AG09319 (cell line): ENCODE measurements at places on chromosomes 3 and 15.

- no peak for DNase-seq
These were observed 9.5 kb upstream of the APBA2 start for GRCh38 chr15:28876131-28876844.

DNA sequence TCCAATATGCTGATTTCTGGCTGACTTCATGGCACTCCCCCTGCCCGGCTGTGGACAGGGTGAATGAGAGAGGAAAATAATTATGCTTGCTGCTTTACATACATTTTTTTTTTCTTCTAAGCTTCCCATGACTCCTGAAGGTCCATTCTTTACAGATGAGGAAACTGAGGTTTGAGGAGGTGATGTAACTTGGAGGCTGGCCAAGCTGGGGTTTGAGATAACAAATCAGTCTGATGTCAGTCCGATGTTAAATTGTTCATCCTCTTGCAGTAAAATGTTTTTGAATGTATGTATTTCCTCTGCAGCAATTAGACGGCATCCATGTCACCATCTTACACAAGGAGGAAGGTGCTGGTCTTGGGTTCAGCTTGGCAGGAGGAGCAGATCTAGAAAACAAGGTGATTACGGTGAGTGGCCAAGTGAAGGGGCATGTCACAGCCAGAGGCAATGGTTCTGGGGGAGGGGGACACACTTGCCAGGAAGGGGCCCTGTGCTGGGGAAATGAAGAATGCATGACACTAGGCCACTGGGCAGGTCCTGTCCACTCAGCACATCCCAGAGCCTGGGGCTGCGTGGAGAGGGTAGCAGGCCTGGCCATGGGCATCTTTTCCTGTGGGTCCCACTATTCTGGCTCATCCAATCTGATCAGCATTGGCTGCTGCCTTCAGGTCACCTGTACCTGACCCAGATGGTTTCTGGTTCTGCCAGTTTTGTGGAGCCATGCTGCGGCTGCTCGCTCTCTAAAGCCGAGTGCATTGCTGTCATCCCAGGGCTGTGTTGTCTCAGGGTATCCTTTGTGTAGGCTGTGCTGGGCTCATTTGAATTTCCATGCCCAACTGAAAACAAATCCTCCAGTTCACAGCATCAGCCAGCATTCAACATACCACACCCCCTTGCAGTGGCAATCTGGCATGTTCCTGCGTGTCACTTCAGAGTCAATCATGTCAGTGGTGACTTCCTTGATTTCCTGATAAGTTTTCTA is 20.4 kb downstream of the STARD5 start:
- no peak for DNase-seq

- no peak for DNase-seq
These were observed 542 bp upstream of the UBAP1L start for GRCh38 chr15:65115542-65115941.

DNA sequence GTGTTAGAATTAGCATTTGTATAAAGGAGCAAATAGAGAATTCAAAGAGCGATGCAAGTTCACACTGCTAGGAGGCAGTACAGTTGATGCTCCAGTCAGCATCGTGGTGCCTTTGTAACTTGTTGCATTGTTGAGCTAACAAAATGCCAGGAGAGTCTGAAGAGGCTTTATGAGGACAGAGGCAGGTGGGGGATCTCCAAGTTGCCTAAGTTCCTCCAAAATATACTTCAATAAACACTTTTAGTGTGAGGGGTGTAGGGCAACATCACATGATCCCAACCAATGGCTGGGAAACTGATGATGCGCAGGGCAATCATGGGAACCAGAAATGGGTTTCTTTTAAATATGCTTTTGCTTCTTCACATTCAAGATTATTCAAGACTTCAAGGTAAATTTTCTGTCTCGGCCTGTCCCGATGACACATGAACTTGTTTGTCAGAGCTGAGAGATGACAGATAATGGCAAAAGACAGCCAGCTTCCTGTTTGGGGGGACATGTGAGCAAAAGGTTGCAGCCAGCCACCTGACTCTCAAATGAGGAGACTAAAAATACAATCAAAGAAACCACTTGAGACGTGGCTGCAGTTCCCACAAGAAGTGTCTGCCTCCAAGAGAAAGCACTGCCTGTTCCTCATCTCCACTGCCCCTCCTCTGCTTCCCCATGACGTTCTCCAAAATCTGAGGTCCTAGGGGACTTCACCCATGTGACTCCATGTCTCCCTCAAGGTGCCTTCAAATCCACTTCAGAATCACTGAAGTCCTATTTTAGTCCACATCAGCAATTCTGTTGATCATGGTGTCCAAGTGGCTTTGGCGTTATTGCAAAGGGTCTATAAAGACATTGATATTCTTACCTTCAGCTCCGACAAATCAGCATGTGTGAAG is 39.3 kb downstream of the KLHL6 start:
- no peak for DNase-seq

DNA sequence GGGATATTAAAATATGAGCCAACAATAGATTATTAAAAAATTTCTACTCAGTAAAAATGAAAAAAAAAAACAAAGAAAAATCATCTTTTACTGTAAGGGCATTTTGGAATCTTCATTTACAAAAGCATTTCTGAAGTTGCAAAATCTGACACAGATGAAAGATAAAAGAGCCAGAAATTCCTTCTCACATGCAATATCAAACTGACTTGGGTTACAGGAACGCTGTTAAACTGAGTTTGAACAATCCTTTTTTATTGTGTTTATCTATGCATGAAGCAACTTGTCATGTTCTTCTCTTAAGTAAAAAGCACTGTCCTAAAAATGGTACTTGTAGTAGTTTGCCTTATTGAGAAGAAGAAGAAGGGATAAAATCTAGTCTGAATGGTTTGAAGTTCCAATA is 468.5 kb upstream of the KCNMB2 start:
- no peak for DNase-seq

DNA sequence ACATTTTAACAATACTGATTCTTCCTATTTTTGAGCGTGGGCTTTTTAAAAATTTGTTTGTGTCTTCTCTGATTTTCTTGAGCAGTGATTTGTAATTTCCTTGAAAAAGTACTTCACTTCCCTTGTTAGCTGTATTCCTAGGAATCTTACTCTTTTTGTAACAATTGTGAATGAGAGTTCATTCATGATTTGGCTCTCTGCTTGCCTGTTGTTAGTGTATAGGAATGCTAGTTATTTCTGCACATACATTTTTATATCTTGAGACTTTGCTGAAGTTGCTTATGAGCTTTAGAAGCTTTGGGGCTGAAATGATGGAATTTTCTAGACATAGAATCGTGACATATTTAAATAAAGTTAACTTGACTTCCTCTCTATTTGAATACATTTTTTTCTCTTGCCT is 582.8 kb upstream of the BCHE start:
- DNase-seq, result no peak

GRCh38 chr15:90686435-90687218 is 30.5 kb upstream of the BLM start:
- DNase-seq, result no peak

GRCh38 chr15:79952329-79952728 is 18.7 kb downstream of the BCL2A1 start:
- DNase-seq, result no peak

DNA sequence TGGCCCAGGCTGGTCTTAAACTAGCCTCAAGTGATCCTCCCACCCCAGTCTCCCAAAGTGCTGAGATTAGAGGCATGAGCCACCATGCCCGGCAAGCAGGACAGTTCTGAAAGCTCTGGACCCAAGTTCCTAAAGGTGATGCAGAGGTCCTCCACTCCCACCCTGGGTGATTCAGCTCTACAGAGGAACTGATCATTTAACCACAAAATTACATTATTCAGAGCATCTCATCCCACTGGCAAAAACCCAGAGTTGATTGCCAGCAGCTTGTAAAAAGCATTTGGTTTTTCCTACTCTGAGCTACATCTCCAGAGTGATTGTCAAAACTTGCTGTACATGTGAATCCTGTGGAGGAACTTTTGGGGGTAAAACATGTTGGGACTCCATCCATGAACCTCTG is 60.2 kb downstream of the SLTM start:
- peak; percentile 24 for DNase-seq

DNA sequence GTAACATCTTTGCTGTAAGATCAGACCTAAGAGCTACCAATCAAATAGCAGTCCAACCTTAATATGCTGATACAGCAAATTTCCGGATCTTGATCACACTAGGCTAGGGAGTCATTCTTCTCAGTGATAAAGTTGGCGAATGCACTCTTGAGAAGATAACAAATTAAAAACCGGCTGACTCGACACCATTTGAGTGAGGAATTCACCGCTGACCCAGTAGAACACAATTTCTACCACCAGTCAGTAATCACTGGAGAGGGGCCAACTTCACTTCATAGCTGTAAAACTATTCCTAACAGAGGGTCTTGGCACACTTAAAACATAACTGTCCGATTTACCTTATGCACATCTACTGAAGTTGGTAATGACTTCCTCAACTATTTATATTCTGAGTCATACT is 47.2 kb downstream of the MEIS2 start:
- DNase-seq, result no peak

DNA sequence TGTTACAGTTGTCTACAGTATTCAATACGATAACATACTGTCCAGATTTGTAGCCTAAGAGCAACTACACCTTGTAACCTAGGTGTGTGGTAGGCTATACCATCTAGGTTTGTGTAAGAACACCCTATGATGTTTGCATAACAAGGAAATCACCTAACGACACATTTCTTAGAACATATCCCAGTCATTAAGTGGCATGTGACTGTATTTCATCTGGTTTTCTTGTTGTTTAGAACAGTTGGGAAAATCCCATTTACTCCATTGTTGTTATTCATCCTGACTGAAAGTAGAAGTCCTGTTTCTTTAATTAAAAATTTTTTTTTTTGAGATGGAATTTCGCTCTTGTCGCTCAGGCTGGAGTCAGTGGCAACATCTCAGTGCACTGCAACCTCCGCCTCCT is 31.3 kb downstream of the LRRC28 start:
- no peak for DNase-seq

GRCh38 chr3:117017135-117017894 is 307.7 kb downstream of the TUSC7 start:
- no peak for DNase-seq

GRCh38 chr3:69474186-69474585 is 88.3 kb upstream of the FRMD4B start:
- DNase-seq, result no peak

DNA sequence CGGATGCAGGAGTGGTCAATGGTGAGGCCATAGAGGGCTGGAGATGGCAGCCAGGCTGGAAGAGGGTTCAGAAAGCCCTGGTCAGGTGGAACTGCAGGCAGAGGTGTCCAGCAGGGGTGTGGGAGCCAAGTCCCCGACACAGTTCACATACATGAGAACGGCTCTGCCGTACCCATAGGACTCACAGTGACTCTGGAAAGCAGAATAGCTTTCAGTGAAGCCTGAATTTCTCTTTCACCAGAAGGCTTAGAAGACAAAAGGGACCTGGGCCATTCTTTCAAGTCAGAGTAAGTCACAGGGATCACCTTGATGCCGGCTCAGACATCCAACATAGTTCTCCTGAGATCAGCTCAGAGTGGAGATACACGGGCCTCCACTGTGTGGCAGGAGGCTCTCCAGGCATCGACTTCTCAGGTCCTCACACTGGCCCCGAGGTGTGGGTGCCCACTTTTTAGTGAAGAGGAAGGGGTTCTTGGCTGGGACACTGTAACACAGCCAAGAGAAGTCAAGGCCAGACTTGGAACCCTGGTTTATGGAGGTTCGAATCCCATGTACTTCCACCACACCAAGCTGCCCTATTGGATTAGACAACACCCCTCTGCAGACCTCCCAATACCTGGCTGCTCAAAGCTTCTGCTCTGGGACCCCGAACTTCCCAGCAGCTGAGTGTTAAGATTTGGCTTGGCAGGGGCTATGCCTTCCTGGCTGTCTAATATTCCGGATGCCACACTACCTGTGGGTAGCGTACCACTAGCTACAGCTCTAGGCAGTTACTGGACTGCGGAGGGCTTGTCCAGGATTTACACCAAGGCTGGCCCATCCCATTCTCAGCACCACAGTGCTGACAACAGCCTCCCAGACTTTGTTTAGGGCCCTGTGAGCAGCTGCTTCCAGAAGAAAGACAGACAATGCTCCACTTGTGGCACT is 40.4 kb upstream of the RAB6B start:
- DNase-seq, result no peak
